A549 treated with CpdA at 1 μM for 4 hours (cell line): ENCODE measurements at places on chromosomes 5 and 9. TPM values are rescaled to one million over a fixed set of nuclear protein-coding genes. Genes with fewer than 3 reads are reported as not detected.

Gene TMOD1
- total RNA-seq: 3.0 to 3.7 TPM (median 3.1 TPM) in 5 replicates

Gene IFNA10
- total RNA-seq: not detected in 5 replicates

Gene SLF1
- total RNA-seq: 7.1 to 11.0 TPM (median 8.7 TPM) in 5 replicates

Gene JAK2
- total RNA-seq: 2.1 to 3.5 TPM (median 3.0 TPM) in 5 replicates

Gene FGF1
- 0.13 to 1.3 TPM (median 0.32 TPM) in 5 replicates for total RNA-seq

Gene EIF4E1B
- total RNA-seq: not detected in 5 replicates

Gene FOXD4L5
- total RNA-seq: 0.05 to 0.12 TPM (median 0.06 TPM) in 3 of 5 replicates, not detected in the others

Gene INSYN2B
- 0.61 to 1.2 TPM (median 0.91 TPM) in 5 replicates for total RNA-seq

Gene TIMD4
- total RNA-seq: 0.91 to 1.9 TPM (median 1.6 TPM) in 5 replicates

Gene PLPP6
- total RNA-seq: 9.0 to 10.5 TPM (median 10.0 TPM) in 5 replicates

Gene SYK
- total RNA-seq: 0.05 to 0.09 TPM in 2 of 5 replicates, not detected in the others

Gene UNC5A
- 0.22 to 0.39 TPM (median 0.30 TPM) in 5 replicates for total RNA-seq

Gene ARSK
- total RNA-seq: 5.7 to 7.6 TPM (median 7.3 TPM) in 5 replicates

Gene BTNL3
- not detected in 5 replicates for total RNA-seq

Gene POU5F2
- 0.01 to 0.02 TPM in 2 of 5 replicates, not detected in the others for total RNA-seq

Gene KCNT1
- not detected in 5 replicates for total RNA-seq

Gene PCDHGA10
- total RNA-seq: 0.01 TPM in 1 of 5 replicates, not detected in the others

Gene LHX2
- total RNA-seq: 4.7 to 6.2 TPM (median 5.0 TPM) in 5 replicates

Gene THG1L
- total RNA-seq: 27.9 to 33.8 TPM (median 31.0 TPM) in 5 replicates

Gene TPPP
- 4.7 to 5.2 TPM (median 4.9 TPM) in 5 replicates for total RNA-seq

Gene PCDHGB4
- 0.66 to 1.0 TPM (median 0.73 TPM) in 5 replicates for total RNA-seq

Gene PARP8
- 0.10 to 0.41 TPM (median 0.25 TPM) in 5 replicates for total RNA-seq

Gene ARHGEF37
- total RNA-seq: 0.77 to 1.1 TPM (median 0.90 TPM) in 5 replicates

Gene FABP6
- 0.79 to 1.7 TPM (median 0.92 TPM) in 5 replicates for total RNA-seq

Gene PCDHA9
- total RNA-seq: not detected in 5 replicates
